NK-92 treated with Interleukin-12 subunit alpha and Interleukin-12 subunit beta, amount 100 ng/mL, for 24 hours (cell line): ENCODE measurements at places on chromosomes 2 and 18.

DNA sequence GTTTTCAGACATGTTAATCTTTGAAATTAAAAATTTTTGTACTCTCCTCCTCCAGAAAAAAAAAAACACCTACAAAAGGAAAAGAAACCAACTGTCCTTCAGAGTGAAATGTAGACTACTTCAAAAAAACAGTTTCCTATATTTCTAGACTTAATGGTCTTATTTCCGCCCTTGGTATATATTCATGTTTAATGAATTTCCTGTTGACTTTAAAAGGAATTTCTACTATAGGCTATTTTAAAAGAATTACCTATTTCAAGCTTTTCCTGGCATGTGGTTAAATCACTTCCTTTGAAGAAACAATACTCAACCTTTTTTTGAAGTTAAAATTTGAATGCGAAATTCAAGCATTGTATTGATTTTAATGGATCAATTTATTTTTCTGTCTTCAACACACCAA, 29.2 kb downstream of the GULP1 start:
- DNase-seq: no peak

DNA sequence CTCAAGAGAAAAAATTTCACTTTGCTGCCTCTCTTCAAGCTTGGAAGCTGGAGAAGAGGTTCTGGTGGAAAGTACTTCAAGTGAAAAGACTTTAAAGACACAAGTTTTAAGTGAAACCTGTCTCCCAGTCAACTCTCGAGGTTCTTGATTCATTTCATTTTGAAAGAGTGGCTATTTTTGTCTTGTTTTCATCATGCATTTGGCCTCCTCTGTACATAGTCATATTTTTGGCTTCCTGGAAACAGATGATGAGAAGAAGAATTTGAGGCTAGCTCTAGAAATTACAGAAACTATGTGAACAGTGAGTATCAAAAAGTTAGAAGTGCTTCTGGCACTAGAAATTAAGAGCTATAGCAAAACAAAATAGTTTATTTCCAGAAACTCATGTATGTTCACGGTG, 124.8 kb downstream of the DTNA start:
- DNase-seq: no peak

- DNase-seq: no peak
Measured at GRCh38 chr2:19611491-19612332, 253.3 kb upstream of the OSR1 start.

DNA sequence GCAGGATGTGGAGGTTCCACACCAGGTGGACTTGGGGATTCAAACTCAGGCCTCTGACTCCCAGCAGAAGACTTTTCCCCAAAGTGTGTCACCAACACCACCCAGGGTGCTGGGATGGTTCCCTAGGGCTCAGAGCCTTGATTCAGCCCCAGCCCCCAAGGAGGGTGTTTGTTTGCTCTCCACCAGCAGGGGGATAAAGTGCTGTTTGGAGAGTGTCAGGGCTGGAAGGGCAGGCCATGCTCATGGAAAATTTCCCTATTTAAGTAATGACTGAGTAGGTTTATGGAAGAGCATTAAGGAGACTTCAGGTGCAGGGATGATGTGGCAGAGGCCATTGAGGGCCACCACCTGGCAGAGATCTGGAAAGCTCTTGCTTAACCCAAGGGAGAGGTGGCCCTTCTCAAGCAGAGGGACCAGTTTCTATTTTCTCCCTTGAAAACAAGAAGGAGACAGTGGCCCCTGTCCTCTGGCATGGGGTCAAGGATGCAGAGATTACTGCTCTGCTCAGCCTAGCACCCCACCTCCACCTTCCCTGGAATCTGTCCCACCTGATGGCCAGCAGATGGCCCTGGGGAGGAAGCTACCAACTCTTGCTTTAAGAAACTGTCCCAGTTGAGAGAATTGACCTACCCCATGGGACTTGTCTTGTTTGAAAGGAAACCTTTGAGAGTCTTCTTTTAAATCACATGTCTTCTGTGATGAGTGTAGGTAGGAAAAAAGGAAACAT, 122.1 kb downstream of the ACOXL start:
- no peak for DNase-seq

DNA sequence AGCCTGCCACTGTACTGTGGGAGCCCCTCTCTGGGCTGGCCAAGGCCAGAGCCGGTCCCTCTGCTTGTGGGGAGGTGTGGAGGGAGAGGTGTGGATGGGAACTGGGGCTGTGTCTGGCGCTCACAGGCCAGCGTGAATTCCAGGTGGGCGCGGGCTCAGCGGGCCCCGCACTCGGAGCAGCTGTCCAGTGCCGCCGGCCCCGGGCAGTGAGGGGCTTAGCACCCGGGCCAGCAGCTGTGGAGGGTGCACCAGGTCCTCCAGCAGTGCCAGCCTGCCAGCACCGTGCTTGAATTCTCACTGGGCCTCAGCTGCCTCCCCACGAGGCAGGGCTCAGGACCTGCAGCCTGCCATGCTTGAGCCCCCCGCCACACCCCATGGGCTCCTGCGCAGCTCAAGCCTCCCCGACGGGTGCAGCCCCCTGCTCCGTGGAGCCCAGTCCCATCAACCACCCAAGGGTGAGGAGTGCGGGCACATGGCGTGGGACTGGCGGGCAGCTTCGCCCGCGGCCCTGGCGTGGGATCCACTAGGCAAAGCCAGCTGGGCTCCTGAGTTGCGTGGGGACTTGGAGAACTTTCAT, 69.5 kb upstream of the ABCA12 start:
- DNase-seq: no peak

DNA sequence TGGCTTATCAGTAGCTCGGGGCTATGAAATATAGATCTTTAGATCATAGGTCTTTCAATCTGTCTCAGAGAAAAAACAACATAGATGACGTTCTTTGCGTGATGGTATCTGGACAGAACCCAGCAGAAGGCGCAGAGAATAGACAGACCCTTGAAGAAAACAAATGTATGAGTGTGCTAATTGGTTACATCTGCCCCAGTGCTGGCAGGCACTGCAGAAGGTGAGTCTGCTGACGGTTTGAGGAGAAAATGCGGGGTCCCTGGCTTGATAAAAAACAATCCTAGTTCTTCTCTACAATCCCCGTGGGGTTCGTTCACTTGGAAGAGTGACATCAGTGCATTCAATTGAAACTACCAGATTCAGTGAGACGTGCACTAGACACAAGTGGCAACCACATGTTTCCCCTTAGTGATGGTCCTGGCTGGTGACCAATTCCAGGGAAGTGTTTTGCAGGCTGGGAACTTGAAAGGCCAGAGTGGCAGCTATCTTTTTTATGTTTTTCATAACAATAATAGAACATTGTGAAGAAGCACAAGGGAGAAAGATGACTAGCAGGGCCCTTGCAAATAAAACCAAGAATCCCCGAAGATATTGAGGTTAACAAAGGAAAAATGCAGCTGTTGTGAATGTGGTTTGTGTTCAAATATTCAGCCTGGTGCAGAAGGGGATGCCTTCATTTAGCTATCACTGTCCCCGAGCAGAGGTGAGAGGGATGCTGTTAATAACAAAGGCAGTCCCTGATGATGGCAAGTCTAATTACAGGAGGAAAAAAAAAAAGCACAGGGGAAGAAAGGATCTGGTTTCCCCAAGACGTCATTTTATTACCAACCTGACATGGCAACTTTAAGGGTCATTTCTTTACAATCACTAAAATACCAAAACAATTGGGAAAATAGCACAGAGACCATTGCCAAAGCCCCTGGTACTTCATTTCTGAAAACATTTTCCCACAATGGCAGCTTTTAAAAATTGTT, 337.6 kb upstream of the FIGN start:
- DNase-seq: no peak

DNA sequence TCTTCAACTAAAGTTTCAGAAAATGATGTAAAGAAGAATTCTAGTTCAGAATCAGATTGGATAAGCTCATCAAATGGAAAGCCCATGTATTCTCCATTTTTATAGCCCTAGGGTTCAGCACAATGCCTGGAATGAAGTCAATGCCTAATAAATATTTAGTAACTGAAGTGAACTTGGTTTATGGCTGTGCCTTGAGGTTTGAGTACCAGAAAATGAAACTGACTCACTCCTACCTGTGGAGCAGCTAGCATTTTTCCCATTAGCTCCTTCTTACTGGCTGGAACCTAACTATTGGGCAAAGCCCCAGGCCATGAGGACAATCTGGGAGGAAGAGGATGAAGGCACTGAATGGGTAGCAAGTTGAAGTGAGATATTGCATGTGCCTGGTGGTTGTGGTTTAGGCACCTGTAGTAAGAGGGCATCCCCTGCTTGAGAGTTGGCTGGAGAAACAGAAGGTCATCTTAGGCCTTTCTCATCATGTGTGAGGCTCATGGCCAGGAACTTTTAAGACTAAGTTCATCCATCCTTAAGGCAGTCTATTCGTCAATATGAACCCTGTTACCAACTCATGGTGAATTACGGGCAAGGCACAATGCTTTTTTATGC, 85.0 kb upstream of the LYPD1 start:
- no peak for DNase-seq

DNA sequence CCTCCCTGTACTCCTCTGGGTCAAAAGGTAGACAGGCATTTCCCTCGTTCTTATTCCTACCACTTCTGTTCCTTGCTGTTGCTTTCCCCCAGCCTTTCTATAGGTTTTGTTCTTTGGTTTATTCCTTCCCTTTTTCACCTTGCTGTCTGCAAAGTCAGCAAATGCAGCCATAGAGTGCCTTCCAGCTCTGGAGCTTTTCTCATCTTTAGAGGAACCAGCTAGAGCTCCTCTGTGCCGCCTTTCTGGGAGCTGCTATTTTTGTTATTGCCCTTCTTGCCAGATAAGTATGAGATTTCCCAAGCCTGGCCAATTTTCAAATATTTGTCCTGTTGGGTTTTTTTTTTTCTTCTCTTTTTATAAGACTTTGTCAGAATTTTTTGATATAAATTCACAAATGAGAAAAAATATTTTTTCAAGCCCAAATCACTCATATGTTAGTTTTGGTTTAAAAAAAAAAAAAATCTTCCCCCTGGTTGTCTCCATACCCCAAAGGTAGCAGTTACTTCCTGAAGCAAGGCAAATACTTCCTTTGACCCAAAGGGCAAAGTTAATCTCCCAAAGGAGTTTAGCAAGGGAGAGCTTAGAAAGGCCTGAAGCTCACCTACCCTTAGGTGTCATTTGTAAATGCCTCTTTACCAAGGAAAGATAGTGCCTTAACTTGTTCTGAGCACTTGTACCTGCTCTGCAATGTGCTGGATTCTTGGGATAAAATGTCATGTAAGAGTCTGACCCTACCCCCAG, 5.1 kb upstream of the TTC27 start:
- DNase-seq: no peak

GRCh38 chr2:225581135-225581534, 181.6 kb downstream of the NYAP2 start:
- no peak for DNase-seq
